CD4-positive, alpha-beta T cell treated with Interleukin-12 subunit alpha and Interleukin-12 subunit beta, for 1 hour (primary cell): ENCODE measurements at places on chromosomes 16 and 17.
A peak's percentile ranks its signal among the peaks of the same experiment; 100 is the strongest.

- no peak for DNase-seq
Measured at GRCh38 chr17:33803199-33803685, 451.8 kb upstream of the CCL2 start.

DNA sequence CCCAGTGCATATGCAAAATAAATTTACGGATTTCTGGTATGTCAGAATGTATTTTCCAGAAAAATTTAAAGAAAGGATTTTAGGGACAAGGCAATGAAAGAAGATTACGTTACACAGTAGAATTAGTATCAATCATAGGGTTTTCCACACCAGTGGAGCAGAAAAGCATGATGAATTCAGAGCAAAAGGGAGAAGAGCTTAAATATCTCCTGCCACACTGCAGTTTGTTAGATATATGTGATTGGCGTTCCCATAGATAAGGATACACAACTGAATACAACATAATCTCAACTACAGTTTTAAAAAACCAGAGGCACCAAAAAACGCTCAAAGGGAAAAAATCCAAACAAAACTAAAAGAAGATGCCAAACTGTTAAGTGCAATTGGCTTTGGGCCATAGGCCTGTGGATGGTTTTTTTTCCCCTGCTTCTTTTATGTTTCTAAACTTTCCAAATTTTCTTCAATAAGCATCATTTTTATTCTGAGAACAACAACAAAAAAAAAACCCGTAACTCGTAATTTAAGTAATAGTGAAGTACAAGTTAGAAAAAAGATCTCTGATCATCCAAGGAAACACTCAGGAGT lies 22.3 kb downstream of the MARF1 start:
- no peak for DNase-seq

- no peak for DNase-seq
Measured at GRCh38 chr16:72815348-72816318, 232.3 kb downstream of the ZFHX3 start.

DNA sequence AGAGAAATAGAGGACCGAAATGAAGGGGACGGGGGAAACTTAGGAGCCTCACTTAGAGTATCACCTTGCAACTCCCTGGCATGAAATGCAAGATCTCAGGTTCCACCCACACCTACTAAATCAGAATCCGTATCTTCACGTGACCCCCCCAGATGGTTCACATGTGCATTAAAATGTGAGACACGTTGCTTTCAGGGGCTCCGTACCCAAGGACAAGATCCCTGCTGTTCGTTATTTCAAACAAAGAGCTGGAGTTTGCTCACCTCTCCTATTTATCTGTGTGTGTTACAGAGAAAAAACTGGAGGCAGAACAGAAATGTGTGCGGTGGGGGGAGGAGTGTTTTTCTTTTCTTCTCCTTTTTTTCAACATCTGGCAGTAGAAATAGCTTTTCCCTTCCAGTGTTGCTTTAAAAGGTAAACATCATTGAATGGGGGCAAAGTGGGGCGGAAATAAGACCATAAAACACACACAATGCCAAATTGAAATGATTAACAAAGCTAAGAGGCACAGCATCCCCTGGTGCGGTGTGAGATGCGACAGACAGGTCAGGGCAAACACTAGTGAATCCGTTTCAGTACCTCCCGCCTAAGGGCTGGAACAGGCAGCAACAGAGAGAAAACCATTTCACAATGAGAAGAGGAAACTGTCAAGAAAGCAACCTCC lies 145.4 kb downstream of the SOX9 start:
- DNase-seq, result no peak

- DNase-seq, result no peak
Measured at GRCh38 chr17:74597069-74597790, 5.1 kb upstream of the CD300LD start.

GRCh38 chr16:29308644-29309546 lies 97.6 kb downstream of the NPIPB11 start:
- DNase-seq, result no peak

GRCh38 chr17:42518046-42518754 lies 17.8 kb upstream of the NAGLU start:
- DNase-seq, result no peak

GRCh38 chr17:16407911-16408588 lies 7.3 kb upstream of the TRPV2 start:
- DNase-seq, result peak; percentile 9

DNA sequence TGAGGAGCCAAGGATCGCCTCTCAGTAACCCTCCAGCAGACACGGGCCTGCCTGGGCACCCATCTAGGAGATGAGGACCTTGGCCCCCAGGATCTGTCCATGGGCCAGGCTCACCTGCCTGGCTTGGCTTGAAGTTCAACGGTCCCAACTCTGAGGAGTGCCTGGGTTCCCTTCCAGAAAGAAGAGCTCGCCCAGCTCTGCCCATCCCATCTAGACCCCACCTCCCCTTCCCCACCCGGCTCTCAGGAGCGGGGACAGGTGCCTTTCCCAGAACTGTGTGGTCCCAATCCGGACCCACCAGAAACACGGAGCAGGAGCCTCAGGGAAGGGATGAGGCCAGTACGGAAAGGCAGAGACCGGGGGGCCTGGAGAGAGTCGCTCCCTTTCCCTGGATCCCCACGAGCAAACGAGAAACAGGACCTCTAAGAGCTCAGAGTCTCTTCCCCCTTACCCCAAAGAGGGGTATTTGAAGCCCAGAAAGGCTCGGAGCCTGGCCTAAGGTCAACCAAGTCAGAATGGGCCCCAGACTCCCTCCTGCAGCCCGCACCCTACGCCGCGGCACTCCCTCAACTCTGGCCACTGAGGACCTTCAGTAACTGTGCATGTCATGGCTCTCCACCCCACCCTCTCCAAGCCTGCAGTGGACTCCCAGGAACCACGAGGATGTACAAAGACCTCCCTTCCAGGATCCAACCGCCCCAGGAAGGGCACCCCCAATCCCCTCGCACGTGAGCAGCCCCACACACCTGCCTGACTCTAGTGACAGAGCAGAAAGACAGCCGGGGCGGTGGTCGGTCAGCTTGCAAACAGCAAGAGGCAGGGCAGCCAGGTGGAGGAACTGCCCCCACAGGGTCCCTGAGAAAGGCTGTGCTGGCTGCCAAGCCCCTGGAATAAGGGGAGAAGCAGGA lies 5.4 kb downstream of the CLUH start:
- DNase-seq, result no peak

DNA sequence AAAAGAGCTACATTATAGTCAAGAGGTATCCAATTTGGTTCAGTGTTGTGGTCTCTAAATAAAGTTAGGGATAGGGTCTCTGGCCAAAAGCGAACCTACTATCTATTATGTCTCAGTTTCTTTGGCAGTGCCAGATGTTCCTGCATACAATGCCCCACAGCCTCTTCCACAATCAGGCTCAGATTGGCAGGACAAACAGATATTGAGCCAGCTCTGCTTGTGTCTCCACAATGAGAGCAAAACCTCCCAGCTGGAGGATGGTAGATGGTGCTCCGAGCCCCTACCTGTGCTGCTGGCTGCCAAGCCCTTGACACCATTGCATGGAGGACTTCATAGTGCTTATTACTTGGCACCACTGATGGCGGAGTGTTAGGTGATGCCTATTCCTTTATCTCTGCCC lies 19.7 kb downstream of the PHAF1 start:
- DNase-seq, result no peak

DNA sequence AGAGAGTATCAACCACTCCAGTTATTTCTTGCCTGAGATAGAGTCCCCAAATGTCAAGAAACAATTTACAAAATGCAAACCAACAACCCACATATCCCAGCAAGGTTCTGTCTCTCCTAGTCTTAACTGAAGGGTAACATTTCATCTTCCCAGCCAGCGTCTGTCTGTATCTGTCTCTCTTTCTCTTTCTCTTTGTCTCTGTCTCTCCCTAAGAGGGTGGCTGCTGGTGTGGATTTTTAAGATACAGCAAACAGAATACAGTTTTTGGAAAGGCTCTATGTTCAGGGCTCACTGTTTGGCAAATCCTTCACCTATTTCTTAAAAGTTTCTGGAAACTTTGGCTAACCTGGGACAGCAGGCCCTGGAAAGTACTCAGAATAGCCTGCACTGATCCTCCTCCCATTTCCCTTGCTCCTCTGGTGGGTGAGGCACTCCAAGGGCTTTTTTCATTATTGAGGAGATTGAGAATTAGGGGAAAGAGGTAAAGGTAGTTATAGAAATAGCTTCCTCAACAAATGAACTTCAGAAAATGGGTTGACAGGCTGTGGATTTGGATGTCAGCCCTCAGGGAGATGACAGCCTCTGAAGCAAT lies 6.2 kb downstream of the HOXB4 start:
- DNase-seq, result no peak

DNA sequence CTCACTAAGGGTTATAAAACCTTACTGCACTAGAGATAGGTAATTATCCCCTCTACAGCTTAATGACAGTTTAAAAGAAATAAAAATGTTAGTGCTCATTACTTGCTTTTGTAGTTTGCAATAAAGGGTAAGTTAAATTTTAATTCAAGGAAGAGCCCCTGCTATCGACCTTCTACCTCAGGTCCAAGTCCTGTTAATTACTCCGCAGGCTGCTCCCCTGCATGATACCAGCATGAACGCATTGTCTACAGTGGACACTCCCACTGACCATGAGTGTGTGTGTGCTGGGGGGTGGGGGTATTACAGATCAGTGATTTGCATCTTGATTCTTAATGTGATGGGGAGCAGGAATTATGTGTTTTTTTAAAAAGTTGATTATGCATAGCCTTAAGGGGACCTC lies 103.1 kb downstream of the AATF start:
- no peak for DNase-seq

- no peak for DNase-seq
Measured at GRCh38 chr16:50659806-50660205, 21.3 kb downstream of the SNX20 start.

DNA sequence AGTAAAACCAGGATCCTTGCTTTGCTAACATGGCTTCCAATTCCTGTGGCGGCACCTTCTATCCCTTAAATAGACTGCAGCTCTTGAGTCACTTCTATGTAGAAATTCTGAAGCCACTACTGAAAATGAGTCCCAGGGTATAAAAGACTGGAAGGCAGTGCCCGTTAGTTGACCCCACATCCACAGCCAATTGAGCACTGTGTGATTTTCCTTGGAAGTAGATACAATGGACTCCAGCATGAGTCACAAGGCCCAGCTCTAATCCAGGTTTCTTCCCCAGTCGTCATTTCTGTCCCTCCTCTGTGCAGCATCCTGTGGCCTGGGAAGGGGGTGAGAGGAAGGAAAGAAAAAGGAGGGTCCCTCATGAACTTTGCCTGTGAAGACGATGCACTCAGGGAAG lies 69.5 kb downstream of the HLF start:
- no peak for DNase-seq

DNA sequence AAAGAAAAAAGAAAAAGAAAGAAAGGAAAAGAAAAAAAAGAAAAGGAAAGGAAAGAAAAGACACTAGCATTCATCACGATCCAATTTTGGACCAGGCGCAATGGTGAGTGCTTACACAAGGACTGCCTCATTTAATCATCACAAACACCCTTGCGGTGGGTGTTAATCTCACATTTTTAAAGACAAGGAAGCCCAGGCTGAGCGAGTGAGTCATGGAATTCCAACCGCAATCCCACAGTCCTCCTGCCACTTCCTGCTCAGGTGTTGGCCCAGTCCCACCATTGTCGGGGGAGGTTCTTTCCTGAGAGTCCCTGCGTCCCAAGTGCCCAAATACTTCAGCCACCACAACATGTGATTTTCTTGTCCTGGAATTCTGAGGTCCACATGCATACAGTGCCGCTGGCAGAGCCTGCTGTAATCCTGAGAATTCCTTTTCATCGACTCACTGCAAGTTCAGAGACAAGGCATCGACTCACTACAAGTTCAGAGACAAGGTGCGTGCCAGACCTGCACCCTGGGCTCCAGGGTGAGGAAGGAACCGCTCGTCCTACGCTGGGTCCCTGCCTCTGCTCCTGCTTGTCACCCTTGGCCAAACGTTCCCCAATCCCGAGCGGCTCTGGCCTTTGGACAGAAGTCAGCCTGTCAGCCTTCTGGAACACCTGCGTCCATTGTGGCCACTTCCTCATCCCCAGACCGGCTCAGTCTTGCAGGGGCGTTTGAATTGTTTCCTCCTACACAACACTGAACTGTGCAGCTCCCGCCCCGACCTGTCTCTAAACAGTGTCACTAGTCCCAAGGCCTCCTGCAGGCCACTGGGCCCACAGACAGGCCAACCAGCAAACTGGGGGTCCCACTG lies 5.8 kb downstream of the ZG16B start:
- no peak for DNase-seq

- DNase-seq, result no peak
Measured at GRCh38 chr16:54340531-54340930, 53.9 kb upstream of the IRX3 start.

DNA sequence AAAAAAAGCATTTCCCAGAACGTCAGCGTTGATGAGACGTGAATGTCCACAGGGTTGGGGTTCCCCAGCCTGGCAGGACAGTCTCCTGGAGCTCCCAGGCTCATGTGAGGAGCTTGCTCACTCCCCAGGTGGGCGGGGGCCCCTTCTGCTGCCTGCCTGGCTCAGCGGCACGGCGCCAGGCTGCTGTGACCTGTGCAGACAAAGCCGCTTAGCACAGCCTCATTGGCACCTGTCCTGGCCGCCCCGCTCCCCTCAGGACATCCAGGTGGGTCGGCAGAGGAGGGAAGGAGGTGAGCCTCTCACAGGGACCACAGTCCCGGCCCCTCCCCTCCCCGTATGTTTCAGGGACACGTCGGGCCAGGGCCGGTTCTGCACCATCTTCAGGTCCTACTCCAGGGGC lies 12.9 kb upstream of the WFIKKN1 start:
- DNase-seq, result no peak

- no peak for DNase-seq
Measured at GRCh38 chr16:54405478-54405877, 118.9 kb upstream of the IRX3 start.

DNA sequence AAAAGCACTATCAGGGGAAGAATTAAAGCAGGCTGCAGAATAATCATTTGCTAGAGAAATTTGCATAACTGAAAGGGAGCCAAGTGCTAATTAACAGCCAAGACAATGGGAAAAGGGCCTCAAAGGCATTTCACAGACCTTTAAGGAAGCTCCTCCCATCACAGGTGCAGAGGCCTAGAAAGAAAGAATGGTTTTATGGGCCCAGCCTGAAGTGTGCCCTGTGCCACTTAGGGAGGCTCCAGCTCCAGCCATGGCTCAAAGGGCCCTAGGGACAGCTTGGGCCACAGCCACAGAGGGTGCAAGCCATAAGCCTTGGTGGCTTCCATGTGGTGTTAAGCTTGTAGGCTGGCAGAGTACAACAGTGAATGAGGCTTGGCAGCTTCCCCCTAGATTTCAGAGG lies 50.1 kb downstream of the RNF112 start:
- no peak for DNase-seq
